ENCODE measurements at places on chromosomes 7 and 10.

DNA sequence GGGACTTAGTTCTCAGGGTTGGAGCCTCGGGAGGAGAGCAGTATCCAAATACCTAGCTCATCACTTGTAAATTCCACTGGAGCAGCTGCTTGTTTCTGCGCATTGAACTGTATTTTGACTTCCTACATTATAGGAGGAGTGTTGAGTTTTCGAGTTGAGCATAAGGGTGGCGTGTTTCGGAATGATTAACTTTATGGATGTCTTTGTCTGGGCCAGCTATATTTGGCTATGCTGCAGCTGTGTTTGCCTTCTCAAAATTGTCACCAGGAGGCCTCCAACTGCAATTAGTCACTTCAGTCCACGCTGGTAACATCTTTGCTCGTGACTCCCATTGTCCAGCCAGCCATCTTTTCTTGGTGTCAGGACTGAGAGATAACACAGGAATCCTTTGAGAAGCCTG lies 9.1 kb downstream of the CELF2 start:
- peak; percentile 10 for DNase-seq

GRCh38 chr10:120609006-120609405 lies 152.0 kb downstream of the PLPP4 start:
- no peak for DNase-seq

DNA sequence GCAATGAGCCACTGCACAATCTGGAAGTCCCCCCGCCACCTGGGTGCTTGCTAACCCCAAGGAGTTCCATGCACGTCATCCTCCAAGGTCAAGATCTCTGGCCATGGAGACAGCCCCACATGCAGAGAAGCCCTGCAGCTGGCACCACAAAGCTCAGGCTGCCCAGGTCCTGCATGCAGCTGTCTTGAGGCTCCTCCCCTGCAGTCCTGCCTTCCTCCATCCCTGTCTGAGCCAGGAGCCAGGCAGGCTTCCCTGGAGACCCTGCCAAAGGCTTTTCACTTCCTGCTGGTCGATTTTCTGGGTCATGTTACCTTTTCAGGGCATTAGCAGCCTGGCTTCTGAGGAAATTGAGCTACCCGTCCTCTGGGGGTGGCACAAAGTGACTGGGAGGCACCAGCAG lies 12.5 kb upstream of the TMEM72 start:
- peak; percentile 71 for DNase-seq

GRCh38 chr10:128416231-128416630 lies 290.0 kb upstream of the MKI67 start:
- no peak for DNase-seq

GRCh38 chr10:43861966-43862751 lies 213.5 kb upstream of the ZNF32 start:
- peak; percentile 12 for DNase-seq

- no peak for DNase-seq
Measured at GRCh38 chr7:152103066-152103465, 77.6 kb downstream of the GALNT11 start.

GRCh38 chr10:93390306-93391090 lies 91.6 kb downstream of the MYOF start:
- DNase-seq = no peak

DNA sequence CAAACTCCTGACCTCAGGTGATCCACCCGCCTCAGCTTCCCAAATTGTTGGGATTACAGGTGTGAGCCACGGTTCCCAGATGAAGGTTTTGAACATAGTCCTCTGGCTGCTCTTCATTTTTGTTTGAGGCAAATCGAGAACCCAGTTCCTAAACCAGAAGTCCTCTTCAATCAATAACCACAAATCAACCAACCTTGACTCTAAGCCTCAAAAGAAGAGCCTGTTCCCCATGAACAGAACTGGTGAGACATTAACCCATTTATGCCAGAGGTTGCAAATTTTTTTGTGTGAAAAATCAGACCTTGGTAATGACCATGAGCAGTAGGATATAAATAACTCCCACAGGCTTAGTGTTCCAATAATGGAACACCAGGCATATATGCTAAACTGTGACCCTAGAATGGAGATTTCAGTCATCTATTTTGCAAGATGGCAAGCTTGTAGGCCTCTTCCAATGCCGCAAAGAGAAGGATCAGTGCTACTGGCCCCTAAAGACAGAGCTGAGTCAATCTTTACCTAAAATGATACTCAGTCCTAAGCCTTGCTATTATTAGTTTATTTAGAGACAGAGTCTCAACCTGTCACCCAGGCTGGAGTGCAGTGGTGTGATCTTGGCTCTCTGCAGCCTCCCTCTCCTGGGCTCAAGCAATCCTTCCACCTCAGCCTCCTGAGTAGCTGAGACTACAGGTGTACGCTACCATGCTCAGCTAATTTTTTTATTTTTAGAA lies 15.9 kb downstream of the KPNA7 start:
- no peak for DNase-seq

GRCh38 chr10:60385399-60385738 lies 4.3 kb downstream of the ANK3 start:
- no peak for DNase-seq

DNA sequence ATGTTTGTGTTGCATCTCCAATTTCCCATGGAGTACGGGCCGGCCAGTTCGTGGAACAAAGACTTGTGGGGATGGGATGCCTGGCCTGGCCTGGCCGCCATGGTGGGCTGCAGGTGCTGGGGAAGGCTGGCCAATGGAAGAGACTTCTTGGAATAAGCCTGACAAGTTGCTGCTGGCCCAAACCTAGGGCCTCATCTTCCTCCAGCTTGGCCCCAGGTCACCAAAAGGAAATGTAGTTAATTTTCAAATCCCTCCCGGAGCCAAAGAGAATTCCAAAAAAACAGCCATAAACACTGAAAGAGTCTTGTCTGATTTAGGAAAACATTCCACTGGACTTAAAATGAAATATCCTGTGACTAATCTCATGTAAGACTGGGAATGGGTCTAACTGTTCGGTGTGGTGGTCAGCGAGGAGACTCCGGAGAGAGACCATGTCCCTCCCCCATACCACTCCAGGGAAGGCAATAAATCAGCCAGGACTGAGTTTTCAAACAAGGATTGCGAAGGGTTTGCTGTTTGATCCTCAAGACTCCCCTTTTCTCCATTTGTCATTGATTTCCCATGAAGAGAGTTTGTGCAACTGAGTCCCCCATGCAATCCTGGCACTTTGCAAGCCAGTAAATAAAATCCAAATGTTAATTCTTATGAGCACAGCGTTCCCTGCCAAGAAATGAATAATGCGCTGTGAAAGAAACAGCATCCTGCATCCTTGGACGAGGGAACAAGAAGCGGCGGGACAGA lies 128.7 kb upstream of the HABP2 start:
- DNase-seq = peak; percentile 47

GRCh38 chr10:111430070-111430469 lies 353.2 kb downstream of the ADRA2A start:
- no peak for DNase-seq

DNA sequence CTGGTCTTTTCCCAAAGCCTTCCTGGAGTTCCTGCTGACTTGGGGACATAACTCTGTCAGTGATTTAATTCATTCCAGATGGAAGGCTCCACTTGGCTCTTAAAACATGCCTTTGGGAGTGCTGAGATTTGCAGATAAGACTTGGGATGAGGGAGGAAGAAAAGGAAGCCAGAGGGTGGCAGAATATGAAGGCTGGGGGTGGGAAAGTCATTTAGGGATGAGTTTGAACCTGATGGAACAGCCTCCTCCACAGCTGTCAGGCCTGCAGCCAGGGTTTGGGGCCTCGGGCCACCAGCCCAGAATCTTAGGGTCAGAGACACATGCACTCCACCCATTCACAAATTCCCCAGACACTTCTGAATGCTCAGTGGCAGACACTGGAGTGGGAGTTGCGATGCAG lies 28.4 kb upstream of the EIF5AL1 start:
- no peak for DNase-seq

- DNase-seq = no peak
Measured at GRCh38 chr7:20442951-20443350, 112.3 kb downstream of the ITGB8 start.

- DNase-seq = no peak
Measured at GRCh38 chr7:66687186-66687585, 53.3 kb upstream of the RABGEF1 start.

DNA sequence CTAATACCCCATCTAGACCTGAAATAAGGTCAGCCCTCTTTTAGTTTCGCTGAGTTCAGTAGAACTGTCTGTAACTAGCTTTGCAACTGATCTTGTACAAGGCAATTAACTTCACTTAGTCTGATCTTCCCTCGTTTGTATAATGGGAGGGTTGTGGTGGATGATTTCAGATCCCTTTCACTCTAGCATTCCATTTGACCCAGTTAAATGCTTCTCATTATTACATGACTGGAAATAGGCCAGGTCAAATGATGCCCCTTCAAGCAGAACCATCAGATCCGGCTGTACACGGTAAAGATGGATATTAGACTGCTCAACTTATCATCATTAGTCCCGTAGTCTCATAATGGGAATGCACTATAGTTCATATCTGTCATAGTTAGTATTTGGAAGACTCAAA lies 1009.0 kb downstream of the LRMDA start:
- DNase-seq = peak; percentile 71

DNA sequence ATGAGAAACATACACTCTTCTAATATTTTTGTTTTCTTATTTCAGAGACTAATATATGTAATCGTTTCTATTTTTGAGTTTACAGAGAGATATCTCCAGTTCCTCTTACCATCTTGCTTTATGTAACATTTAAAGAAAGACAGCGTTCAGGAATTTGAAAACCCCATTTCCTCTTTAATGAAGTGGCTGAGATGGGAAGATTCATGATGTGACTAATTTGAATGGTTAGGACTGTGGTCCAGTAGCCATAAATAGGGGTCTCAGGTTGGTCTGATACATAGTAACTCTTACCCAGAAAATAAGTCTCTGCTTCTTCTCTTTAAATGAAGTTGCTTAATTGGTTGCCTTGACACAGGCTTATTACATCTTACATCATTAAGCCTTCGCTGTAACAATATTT lies 6.9 kb downstream of the KMT2E start:
- DNase-seq = no peak

DNA sequence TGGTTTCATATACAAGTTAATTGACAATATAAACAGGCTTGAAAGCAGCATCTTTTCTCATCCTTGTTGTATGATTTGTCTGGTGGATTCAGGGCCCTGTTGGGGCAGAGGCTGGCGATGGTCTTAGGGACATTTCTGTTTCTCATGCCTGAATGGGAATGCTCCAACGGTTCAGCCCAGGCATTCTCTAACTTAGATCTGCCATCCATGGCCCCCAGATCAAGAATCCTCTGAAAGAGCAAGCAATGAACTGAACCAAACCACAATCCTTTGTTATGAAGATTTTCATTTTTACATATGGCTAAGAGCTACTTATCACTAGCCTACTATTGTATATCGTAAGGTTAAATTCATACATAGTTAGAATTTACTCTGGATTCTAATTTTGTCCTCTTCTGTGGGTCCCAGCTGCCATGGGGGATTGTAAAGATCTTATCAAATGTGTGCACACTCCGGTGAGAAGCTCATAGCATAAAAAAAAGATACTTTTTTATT lies 163.9 kb downstream of the COBL start:
- DNase-seq = no peak

- no peak for DNase-seq
Measured at GRCh38 chr7:26188957-26189541, 11.5 kb downstream of the HNRNPA2B1 start.

GRCh38 chr10:115624448-115624847 lies 531.3 kb downstream of the ATRNL1 start:
- DNase-seq = peak; percentile 24

DNA sequence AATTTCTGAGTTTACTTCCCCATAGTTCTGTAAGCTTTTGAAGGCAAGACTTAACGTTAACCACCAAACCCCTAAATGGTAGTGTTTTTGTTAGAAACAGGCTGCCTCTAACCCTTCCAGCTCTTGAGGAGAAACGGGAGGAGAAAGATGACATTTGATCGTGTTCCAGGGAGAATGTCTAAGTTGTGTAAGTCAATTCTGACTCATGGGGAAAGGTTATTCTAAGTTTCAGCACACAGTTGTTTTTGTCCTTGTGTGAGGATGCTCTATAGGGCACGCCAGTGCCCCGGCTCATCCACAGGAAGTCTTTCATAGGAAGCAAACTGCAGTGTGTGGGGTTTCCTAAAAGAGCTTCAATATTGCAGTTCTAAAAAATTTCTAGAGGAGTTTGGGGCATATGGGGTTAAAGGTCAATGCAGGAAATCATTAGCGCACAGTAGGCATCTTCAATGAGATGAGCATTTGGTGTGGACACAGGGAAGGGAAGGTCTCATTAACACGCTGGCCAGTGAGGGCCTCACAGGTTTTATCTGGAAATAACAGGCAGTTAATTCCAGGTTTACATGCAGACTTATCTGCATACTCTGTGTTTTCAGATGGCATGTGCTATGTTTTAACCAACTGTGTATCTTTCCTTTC lies 638.2 kb upstream of the IGFBP3 start:
- no peak for DNase-seq

DNA sequence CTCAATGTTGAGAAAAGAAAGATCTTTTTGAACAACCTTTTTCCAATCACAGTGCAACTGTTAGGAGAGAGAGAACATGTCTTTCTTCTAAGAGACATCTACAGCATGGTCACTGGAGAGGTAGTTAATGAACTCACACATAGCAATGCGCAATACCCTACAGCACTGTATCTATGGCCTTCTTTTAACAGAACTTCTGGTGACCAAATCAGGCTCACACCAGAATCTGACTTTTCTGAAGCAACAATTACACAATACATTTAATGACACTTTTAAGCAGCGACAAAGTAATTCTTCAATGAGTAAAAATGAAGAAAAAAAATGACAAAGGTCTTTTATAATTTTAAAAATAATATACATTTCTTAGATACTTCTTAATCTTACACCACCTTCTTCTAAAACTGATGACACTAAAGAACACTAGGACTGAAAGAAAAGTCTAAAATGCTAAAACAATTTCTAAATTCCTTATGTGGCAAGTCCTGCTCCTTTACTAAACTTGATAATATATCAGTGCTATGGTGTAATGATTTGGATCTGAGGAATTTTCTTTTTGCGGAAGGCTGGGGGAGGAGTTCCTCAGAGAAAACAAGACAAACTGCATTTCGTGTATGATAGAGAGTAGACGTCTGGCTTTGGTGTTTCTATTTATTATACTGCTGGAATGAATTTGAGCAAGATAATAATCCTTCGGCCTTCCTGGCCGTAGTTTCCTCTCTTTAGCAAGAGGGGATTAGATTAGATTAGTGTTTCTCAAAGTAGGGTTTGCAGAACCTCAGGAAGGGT lies 166.3 kb downstream of the ZNF438 start:
- no peak for DNase-seq

DNA sequence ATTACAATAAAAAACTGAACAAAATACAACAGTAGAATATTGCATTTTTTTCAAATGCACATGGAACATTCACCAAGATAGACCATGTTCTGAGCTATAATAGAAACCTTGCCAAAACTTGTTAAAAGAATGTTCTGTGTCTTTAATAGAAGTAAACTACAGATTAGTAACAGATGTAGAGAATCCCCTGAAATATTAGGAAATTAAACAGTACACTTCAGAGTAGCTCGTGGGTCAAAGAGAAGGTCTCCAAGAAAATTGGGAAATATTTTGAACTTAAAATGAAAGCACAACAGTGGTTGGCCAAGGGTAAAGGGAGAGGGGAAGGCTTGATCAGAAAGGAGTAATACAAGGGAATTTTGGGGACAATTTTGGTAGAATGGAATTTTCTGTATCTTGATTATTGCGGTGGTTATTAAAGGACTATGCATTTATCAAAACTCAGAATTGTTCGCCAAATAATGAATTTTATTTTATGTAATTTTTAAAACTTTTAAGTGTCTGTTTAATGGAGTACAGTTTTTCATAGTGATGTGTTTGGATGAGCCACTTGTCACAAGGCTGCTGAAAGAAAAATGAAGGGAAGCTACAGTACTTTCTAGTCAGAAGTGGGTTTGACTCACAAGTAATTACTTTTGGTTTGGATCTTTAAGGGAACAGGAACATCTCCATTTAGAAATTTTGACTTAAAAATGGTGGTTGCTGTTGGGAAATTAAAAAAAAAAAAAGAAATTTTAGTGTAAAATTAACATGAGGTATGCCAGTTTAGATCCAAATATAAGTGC lies 10.2 kb downstream of the PLEKHA8 start:
- no peak for DNase-seq
